ENCODE measurements at places on chromosomes 1 and 21.

- DNase-seq: no peak
These were observed 1.6 kb downstream of the ALX3 start for GRCh38 chr1:110068646-110069403.

DNA sequence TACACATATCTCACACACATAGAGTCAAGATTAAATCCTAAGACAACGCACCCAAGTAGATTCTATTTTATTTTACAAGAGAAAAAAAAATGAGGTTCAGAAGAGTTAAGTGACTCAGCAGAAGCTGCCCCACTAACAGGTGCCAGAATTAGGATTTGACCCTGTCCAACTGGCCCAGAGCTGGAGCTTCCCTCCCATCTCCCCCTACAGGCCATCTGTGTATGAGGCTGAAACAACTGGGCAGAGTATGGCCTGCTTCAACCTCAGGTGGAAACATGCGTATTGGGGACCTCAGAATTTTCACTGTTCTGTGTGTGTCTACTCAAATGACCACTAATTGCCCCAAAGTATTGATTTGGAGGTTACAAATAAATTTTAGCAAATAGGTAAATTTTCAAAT lies 29.9 kb downstream of the PSMG1 start:
- peak; percentile 37 for DNase-seq

DNA sequence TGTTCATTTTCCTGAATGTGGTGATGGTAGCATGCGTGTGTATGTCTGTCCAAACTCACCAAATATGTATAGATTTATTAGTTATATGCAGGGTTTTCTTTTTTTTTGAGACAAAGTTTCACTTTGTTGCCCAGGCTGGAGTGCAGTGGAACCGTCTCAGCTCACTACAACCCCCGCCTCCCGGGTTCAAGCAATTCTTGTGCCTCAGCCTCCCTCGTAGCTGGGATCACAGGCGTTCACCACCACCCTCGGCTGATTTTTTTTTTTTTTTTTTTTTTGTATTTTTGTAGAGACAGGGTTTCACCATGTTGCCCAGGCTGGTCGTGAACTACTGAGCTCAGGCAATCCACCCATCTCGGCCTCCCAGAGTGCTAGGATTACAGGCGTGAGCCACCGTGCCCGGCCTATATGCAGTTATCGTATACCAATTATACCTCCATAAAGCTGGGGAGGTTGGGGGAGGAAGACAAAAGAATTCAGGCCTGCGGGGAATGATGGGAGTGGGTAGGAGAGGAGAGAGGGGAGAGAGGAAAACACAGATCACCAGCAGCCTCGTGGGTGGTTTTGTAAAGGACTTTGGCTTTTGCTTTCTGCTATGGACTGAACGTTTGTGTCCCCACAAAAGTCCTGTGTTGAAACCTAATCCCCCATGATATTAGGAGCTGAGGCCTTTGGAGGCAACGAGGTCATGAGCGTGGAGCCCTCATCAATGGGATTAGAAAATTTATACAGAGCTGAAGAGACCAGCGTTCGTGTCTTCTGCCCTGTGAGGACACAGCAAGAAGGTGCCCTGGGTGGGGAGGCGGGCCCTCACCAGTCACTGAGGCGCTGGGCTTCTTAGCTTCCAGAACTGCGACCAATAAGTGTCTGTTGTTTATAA lies 4.4 kb upstream of the HNRNPU start:
- no peak for DNase-seq

GRCh38 chr1:19360843-19361610 lies 48.9 kb downstream of the SLC66A1 start:
- no peak for DNase-seq

DNA sequence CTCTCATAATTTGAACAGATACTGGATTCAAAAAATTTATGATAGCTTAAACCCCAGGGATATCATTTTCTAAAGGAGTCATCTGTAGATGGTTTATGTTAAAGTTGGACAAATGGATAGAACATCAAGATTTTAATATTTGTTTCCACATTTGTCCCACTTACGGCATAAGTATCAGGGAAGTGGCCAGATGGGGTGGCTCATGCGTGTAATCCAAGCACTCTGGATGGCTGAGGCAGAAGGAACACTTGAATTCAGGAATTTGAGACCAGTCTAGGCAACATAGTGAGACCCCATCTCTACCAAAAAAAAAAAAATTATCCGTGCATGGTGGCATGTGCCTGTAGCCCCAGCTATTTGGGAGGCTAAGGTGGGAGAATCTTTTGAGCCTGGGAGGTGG lies 229.1 kb downstream of the GPR52 start:
- no peak for DNase-seq

GRCh38 chr1:205229916-205230700 lies 2.4 kb downstream of the TMCC2 start:
- DNase-seq: peak; percentile 11

DNA sequence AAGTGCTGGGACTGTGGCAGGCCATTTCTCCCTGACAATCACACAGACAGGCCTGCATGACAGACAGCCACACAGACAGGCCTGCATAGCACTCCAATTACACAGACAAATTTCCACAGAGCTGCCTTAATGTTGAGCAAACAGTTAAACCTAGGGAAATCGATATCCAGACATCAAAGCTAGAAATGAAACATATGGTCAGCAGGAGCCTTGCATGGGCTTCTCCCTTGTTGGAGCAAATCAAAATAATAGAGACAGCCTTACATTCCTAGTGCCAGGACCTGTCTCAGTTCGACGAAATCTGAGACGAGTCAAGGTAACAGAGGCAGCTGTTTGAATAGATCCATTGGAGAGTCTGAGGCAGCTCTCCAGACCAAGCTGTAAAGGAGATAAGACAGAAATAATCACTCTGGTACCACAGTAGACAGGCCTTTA lies 42.4 kb downstream of the OLFML3 start:
- DNase-seq: no peak

DNA sequence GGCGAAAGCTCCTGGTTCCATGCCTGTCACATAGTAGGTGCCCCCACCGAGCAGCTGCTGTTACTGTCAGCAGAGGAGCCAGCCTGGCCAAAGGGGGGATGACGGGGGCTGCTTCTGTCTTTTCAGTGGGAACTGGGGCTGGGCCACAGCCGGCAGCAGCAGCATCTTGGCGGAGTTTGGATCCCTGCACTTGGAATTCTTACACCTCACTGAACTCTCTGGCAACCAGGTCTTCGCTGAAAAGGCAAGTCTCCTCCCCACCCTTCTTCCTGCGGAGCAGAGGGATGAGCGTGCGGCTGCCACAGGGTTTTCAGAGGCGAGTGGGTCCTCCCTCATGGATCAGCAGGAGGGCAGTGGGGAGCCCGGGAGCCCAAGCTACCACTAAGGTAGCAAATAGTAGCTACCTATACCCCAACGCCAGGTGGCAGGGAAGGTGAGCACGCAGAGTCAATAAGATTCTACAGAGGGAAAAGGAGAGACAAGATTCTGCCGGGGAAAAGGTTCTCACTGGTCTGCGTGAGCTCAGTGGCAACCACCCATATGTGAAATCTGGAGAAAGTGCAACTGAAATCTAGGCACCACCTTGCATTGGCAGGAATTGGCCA lies 41.4 kb upstream of the SELENON start:
- no peak for DNase-seq

DNA sequence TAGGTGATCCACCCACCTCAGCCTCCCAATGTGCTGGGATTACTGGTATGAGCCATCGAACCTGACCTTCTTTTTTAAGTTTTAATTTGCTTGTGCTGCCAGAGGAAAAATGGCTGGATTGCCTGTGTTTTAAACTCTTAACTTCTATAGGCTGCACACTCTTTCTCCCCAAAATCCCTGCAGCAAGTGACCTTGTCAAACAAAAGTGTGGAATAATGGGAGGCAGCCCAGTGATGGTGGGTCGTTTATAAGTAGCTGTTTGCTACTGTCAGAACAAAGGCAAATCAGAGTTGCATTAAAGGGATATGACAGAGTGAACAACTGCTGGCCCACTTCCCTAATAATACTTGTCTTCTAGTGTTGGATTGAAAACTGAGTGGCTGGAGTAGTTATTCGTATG lies 74.2 kb downstream of the ADGRL2 start:
- DNase-seq: no peak

- DNase-seq: no peak
These were observed 17.3 kb upstream of the PTCH2 start for GRCh38 chr1:44860331-44860730.

- no peak for DNase-seq
These were observed 77.6 kb upstream of the RGS18 start for GRCh38 chr1:192080684-192081083.

GRCh38 chr1:162677607-162678371 lies 45.5 kb downstream of the DDR2 start:
- no peak for DNase-seq

GRCh38 chr21:32795376-32795775 lies 23.8 kb upstream of the PAXBP1 start:
- DNase-seq: no peak

DNA sequence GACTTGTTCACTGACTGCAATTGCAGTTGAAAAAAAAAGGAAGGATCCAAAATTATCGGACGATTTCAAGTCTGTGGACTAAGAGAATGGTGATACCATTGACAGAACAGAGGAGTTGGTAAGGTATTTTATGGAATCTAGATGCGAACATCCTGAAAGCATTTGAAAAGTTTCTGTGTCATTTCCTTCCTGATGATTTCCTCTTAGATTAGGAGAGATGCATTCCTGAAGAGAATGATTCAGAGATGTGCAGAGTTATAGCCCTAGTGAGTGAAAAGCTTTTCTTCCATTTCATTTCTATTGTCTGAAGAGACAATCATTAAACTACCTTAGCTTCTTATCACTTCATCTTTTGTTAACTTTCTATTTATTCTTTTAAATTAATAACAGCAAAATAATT lies 200.0 kb downstream of the KCNK2 start:
- DNase-seq: no peak

DNA sequence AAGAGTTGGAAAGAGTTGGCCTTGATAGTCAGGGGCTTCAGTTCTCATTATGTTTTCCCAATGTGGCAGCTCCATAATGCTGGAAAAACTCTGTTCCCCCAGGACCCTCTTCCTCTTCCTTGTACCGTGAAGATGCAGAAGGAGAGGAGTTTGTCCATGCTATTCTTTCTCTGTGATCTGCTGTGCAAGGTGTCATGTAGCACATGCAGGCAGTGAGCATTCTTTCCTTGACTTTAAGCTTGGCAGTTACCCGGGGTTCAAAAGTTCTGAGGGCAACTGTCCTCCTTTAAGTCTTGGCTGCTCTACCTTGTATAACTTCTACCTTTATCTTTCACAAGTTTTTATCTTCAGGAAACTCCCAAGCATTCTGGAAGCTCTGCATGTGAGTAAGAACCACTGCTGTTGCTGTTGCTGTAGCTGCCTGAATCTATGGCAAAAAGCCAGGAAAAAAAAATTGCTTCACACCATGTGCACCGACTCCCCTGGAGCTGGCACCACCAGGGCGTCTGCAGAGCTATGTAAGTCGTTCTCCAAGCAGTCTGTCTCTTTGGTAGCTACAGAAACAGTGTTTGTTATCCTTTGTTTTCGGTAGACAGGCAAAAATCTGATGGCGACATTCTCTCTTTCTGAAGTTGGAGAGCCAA lies 42.7 kb upstream of the SLC16A1 start:
- peak; percentile 37 for DNase-seq

DNA sequence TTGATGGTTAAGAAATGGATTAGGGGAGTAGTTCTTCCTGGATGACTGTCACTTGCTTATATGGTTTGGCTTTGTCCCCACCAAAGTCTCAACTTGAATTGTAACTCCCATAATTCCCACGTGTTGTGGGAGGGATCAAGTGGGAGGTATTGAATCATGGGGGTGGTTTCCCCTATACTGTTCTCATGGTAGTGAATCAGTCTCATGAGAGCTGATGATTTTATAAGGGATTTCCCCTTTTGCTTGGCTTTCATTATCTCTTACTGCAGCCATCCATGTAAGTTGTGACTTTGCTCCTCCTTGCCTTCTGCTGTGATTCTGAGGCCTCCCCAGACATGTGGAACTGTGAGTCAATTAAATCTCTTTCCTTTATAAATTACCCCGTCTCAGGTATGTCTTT lies 1621.1 kb downstream of the MRPL39 start:
- no peak for DNase-seq

DNA sequence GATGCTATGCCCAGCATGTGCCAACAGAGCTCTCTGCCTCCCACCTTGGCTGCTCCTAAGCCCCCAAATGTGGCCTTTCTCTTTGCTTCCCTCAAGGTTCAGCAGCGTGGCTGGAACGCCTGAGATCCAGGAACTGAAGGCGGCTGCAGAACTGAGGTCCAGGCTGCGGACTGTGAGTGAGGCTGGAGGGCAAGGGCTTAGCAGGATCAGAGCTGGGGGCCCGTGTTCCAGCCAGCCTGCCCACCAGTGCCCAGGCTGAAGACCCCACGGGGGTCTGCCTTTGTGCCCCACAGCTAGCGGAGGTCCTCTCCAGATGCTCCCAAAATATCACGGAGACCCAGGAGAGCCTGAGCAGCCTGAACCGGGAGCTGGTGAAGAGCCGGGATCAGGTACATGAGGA lies 14.6 kb downstream of the IKBKE start:
- no peak for DNase-seq

DNA sequence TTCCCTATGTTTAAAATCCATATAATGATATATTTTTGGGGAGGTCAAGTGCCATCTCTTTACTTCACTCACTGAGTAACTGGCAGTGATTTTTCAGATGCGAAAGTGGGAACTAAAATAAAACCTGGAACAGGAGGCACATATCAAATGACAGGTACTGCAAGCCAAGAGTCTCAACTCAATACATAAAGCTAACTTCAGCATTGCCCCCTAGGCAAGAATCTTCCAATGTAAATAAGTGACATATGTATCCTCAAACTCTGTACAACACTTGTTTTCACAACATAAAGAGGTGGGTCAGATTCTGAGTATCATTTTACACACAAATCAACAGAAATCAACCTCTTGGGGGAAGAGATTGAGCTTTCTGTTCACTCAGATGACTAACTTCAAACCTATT lies 18.1 kb downstream of the DCAF8 start:
- DNase-seq: no peak

GRCh38 chr1:23984417-23985186 lies 4.5 kb upstream of the SRSF10 start:
- no peak for DNase-seq

- no peak for DNase-seq
These were observed 48.1 kb upstream of the COL18A1 start for GRCh38 chr21:45356653-45357435.

DNA sequence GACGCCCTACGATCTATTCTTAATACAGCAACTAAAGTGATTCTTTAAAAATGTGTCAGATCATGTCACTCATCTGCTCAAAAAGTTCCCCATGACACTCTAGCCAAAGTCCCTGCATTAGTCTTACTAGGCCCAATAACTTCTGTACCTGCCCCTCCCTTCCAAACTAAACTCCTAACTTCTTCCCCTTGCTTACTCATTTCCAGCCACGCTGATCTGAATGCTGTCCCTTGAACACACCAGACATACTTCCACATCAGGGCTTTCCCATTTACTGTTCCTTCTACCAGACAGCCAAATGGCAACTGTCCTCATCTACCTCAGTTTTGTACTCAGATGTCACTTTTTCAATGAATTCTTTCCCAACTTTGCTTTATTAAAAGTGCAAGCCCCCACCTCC lies 1.2 kb downstream of the PPT1 start:
- DNase-seq: peak; percentile 5
